ENCODE measurements at places on chromosomes 1 and 21. TPM values are rescaled to one million over a fixed set of nuclear protein-coding genes. Genes with fewer than 3 reads are reported as not detected.
A peak's percentile ranks its signal among the peaks of the same experiment; 100 is the strongest.

- no peak for DNase-seq
Observed at GRCh38 chr1:180003026-180003695, 48.6 kb downstream of the CEP350 start.

- no peak for DNase-seq
Observed at GRCh38 chr1:195717651-195718050, 890.6 kb downstream of the KCNT2 start.

Gene DUSP10
- total RNA-seq, result 11.4 TPM

GRCh38 chr1:189609167-189609566 is 868.5 kb downstream of the BRINP3 start:
- DNase-seq, result no peak

DNA sequence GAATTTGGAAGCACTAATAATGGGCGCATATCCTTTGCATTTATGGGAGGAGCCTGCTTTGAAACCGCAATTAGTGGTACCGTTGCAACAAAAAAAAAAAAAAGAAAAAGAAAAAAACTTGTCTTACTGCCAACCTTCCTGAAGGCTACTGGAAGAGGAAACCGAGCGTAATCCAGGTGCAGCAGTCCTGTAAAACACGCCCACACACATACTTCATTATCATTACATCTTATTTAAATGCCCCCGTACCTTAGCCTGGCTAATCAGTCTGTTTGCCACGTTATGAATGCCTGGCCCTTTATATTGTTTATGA is 686 bp upstream of the ZNF281 start:
- no peak for DNase-seq

Gene LENEP
- total RNA-seq, result not detected

DNA sequence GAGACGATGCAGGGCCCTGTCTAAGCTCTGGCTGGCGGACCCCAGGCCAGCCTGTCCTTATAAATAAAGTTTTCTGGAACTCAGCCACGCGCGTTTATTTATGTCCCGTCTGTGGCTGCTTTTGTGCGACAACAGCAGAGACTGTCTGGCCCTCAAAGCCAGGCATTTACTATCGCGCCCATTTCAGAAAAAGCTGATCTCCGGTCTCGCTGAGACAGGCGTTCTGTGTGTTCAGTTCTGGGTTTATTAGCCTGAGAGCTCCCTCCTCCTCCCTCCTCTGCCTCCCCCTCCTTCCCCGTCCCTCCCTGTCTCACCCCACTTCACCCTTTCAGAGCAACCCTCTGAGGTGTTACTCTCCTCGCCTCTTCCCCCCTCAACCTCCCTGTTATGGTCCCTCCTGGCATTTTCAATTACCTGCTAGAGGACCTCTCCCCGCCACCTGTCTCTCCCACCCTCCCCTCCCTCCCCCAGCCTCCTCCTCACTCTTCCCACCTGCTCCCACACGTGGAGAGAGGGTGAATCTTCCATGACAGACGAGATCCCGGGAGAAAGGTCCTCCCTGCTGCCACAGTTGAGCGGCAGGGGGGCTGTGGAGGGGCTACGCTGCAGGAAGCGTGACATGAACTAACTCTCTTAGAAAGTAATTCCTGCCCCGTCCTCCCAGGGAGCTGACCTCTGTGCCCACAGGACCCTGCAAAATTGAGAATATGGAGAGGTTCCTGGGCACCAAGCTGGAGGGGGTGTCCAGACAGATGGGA is 59.9 kb downstream of the SPSB1 start:
- DNase-seq, result no peak

DNA sequence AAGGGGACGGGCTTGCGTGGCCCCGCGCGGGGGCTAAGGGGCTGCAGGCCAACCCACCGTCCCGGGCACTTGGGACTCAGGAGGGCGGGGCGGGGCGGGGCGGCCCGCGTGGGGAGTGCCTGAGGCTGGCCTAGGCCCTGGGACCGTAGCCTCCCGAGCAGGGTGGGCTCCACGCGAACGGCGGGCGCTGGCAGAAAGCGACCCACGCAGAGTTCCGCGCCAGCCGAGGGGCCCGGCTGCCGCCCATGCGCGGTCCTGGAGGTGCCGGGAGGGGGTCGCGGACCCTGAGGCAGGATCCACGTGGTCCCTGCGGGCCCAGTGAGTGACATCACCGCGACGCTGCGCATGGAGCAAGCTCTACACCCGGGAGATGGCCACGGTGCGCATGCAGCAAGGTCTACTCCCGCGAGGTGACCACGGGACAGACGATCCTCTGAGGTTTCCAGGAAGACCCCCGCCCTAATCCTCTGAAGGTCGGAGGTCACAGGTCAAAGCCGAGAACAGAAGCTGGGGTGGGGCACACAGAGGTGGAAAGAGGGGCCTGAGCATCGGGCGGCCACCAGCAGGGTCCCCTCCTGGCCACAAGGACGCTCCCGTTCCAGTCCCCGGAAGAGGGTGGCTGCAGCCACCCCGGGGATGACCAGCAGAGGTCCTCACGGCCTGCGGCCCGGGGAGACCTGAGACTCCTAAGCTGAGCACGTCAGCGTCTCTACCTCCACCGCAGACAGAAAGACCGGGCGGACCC is 13.5 kb upstream of the SLC19A1 start:
- DNase-seq, result peak; percentile 91

Gene F5
- total RNA-seq, result not detected

DNA sequence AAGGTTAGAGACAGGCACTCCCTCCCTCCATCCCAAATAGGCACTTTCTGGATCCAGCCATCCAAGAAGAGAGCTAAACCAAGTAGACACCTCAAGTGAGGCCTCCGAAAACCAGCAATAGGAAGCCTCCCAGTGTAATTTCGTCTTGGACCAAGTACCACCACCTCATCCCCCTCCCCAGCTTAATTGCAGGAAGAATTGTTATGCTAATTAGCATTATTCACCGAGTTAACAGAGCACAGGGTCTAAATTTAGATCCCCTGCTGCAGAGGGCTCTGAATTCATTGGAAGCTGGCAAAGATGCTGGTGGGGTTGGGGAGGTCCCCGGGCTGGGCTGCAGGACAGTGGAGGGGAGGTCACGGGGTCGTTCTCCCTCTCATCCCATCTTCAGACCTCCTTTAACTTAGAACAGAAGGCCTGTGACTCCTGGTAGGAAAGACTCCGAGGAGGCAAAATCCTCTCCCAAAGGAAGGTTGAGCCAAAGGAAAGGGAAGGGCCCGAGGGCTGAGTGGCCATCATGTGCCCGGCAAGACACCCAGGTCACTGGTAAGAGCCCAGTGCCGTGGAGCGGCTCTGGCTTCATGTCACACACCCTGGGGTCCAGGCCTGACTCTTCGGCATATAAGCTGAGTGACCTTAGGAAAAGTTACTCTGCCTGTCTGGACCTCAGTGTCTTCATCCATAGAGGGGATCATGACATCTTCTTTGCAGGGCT is 209.2 kb upstream of the GRIK3 start:
- no peak for DNase-seq

DNA sequence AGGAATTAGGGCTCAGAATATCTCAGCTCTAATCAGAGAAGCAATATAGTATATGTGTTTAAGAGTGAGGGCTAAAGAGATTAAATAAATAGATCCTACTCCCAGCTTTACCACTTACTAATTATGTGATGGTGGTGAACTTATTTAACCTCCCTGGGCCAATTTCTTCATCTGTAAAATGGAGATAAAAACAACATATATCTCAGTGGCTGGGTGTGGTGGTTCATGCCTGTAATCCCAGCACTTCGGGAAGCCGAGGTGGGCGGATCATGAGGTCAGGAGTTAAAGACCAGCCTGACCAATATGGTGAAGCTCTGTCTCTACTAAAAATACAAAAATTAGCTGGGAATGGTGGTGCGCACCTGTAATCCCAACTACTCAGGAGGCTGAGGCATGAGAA is 135.2 kb downstream of the SLC44A5 start:
- no peak for DNase-seq

Gene IL20
- not detected for total RNA-seq

DNA sequence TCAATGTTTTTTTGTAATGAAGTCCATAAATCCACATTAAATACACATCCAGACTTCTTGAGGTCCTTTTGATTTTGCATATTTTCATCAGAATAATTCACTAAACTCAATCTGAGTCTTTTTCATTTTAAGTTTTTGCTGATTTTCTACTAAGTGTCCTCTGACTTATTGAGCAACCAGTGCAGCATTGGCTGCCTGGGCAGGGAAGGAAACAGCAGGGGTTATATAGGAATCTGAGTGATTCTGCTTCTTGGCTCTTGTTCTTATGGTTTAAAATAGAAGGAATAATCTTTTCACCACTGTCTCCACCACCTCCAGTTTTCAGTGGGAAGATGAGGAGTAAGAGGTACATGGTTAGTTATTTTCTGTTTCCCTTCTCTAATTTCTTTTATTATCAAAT is 88.4 kb downstream of the ST6GALNAC5 start:
- DNase-seq, result no peak

Measured in SJCRH30 (cell line).